ENCODE measurements at places on chromosomes 5 and 9. TPM values are rescaled to one million over a fixed set of nuclear protein-coding genes. Genes with fewer than 3 reads are reported as not detected.
A peak's percentile ranks its signal among the peaks of the same experiment; 100 is the strongest.

DNA sequence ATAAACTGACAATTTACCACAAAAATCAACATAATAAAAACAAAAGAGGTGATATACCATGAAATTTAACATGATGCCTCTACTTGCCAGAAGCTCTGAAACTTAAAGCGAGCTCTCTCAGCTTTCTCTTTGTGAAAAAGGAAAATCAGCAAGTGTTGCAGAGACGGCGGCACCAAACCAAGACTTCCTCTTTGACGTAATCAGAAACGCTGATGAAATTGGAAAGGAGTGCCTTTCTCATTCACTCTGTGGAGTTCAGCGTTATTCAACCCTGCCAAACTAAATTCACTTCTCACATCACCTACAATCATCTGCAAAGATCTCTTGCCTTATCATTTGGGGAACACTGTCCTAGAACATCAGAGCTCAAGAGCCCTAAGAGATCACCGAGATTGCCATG lies 32.2 kb downstream of the ANXA6 start:
- H3K36me3 ChIP-seq: peaks cover 46% of the 10 kb centered on the region
- no peaks in the 10 kb centered on the region for H3K27me3 ChIP-seq
- no peak overlapping the region for H3K4me3 ChIP-seq
- peak overlapping the region; percentile 56 for H3K27ac ChIP-seq

DNA sequence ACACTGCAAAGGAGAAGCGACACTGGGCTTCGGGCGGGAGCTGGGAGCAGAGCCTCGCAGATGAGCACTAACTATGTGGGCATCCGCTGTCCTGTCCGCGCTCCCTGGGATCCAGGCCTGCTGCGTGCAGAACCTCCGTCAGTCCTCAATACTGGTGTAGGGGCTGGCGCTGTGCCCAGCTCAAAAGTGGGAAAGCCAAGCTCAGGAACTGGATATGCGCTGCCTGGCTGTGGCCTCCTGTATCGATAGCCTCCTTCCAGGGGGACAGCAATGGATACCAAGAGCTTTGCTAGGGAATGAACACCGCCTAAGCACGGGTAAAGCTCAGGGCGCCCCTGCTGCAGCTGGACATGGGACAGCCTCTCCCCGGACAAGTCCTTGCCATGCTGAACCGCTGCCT lies 270.4 kb downstream of the NSG2 start:
- H3K36me3 ChIP-seq: no peaks in the 10 kb centered on the region
- peaks cover 52% of the 10 kb centered on the region for H3K27me3 ChIP-seq
- no peak overlapping the region for H3K4me3 ChIP-seq
- no peaks in the 10 kb centered on the region for H3K4me1 ChIP-seq
- no peak for DNase-seq
- no peak overlapping the region for H3K27ac ChIP-seq

- H3K36me3 ChIP-seq: no peaks in the 10 kb centered on the region
- no peak for DNase-seq
- no peaks in the 10 kb centered on the region for H3K4me1 ChIP-seq
Observed at GRCh38 chr5:125198270-125198974, 452.0 kb upstream of the ZNF608 start.

DNA sequence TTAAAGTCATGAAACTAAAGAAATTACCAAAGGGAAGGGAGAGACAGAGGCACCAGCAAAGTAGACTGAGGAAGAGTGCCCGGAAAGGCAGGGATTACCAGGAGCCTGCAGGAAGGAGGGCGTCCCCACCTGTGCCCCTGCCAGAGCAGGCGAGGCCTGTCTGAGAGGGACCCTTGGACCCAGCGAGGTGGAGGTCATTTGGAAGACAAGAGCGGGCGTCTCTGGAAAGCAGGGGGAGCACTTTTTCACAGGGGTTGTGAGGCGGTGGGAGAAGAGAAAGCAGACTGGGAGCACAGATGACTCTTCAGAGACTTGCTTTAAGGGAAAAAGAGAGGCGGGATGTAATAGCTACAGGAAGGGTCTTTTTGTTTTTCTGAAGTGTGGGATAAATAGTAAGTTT lies 27.5 kb upstream of the SLC2A8 start:
- no peak overlapping the region for H3K4me3 ChIP-seq
- peaks cover 48% of the 10 kb centered on the region for H3K27me3 ChIP-seq
- H3K36me3 ChIP-seq: no peaks in the 10 kb centered on the region
- no peaks in the 10 kb centered on the region for H3K4me1 ChIP-seq

Gene SPINK7
- total RNA-seq: not detected

Gene RBM18
- total RNA-seq: 17.8 TPM

- no peak for DNase-seq
- H3K27ac ChIP-seq: no peak overlapping the region
- no peaks in the 10 kb centered on the region for H3K4me1 ChIP-seq
Observed at GRCh38 chr5:159819591-159820411, 96.5 kb upstream of the ADRA1B start.

DNA sequence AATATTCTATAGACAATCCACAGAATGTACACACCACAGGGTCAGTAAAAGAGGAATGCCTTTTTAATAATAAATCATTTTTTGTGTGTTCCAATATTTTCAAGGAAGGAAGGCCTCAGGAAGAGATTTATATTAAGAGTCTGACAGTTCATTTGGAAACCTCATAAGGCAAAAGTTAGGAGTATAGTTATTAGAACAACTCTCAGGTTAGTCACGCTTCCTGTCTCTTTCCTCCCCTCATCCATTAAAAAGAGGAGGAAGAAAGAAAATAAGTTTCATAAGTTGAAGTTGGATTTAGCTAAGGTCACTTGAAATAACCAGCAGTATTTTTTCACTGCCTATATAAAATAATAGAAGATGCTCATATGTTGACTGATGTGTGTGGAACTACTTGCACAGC lies 863.2 kb downstream of the PTPRD start:
- H3K36me3 ChIP-seq: no peaks in the 10 kb centered on the region
- no peak for DNase-seq
- no peak overlapping the region for H3K27ac ChIP-seq

Gene PRR16
- total RNA-seq: not detected

Gene ZNF883
- 0.73 TPM for total RNA-seq

- no peak for DNase-seq
- H3K4me1 ChIP-seq: no peaks in the 10 kb centered on the region
- H3K4me3 ChIP-seq: no peak overlapping the region
- H3K36me3 ChIP-seq: no peaks in the 10 kb centered on the region
Observed at GRCh38 chr9:81598123-81598497, 91.2 kb downstream of the TLE1 start.

Gene LHX6
- total RNA-seq: not detected

DNA sequence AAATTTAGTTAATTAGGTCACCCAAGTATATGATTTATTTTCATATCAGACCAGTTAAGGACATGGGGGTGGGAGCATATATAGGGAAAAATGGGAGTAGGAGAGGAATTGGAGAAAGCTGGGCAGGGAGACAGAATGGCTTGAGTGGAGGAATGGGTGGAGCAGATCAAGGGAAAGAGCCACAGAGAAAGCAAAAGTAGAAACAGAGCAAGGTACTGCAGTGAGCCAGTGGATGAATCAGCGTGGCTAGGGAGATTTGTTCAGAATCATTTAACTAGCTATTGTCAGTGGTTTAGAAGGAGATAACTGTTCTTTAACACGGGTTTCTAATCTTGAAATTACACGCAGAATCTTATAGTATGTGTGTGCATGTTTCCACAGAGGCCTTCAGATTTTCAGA lies 37.4 kb downstream of the SNX24 start:
- no peak overlapping the region for H3K4me3 ChIP-seq
- no peak overlapping the region for H3K27ac ChIP-seq
- DNase-seq: no peak
- H3K27me3 ChIP-seq: no peaks in the 10 kb centered on the region
- H3K36me3 ChIP-seq: no peaks in the 10 kb centered on the region

DNA sequence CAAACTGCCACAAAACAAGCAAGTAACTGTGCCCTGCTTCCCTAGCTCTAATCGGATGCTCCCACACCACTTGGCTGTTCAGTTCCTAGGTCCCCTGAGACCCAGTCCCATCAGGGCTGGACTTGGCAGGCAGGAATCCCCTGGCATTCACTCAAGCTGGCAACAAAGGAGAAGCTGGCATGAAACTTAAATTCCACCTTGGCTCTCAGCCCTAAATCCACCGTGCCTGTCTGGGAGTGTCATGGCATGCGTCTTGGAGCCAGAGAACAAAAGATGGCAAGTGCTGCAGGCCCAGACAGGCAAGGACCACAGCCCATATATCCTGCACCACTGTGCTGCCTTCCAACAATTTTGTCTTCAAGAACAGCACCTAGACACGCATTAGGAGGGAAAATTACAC lies 38.2 kb downstream of the ETF1 start:
- no peak for DNase-seq
- no peak overlapping the region for H3K4me3 ChIP-seq
- H3K27ac ChIP-seq: no peak overlapping the region
- no peaks in the 10 kb centered on the region for H3K27me3 ChIP-seq

Gene DRD1
- not detected for total RNA-seq

Gene IL7R
- 924 TPM for total RNA-seq

- H3K36me3 ChIP-seq: no peaks in the 10 kb centered on the region
- no peak overlapping the region for H3K4me3 ChIP-seq
- H3K27ac ChIP-seq: no peak overlapping the region
- no peak for DNase-seq
Observed at GRCh38 chr9:35771534-35771933, 17.5 kb upstream of the MSMP start.

- H3K36me3 ChIP-seq: no peaks in the 10 kb centered on the region
- DNase-seq: no peak
- H3K27ac ChIP-seq: no peak overlapping the region
- H3K4me3 ChIP-seq: no peak overlapping the region
- H3K27me3 ChIP-seq: peaks cover 11% of the 10 kb centered on the region
Observed at GRCh38 chr5:179373961-179374505, 28.8 kb upstream of the ADAMTS2 start.

Gene SPATA6L
- 1.2 TPM for total RNA-seq

Gene RIMOC1
- total RNA-seq: 15.0 TPM

Gene CEP72
- total RNA-seq: 15.7 TPM

- no peak for DNase-seq
- H3K4me1 ChIP-seq: no peaks in the 10 kb centered on the region
- H3K27ac ChIP-seq: no peak overlapping the region
- H3K27me3 ChIP-seq: peaks cover 2% of the 10 kb centered on the region
Observed at GRCh38 chr9:121318631-121319382, 50.8 kb downstream of the GSN start.

DNA sequence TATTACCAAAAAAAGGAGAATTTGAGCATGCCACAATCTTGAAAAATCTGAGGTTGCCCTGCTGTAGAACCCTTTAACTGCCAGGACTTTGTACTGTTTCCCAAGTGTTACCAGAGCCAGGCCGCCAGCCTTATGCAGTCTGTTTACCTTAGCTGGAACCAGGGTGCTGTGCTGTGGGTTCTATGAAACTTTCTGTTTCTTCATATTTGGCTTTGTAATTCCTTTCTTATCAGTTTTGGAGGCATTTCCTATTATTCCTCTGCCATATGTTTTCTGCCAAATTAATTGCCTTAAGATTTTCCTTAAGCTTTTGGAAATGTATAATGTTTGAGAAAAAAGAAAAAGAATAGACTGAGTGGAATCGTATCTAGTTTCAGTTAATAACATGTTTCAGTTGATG lies 2.1 kb downstream of the S1PR3 start:
- peaks cover 22% of the 10 kb centered on the region for H3K4me1 ChIP-seq
- H3K36me3 ChIP-seq: no peaks in the 10 kb centered on the region
- no peak for DNase-seq
- no peak overlapping the region for H3K4me3 ChIP-seq

Gene PCDHB9
- total RNA-seq: not detected

DNA sequence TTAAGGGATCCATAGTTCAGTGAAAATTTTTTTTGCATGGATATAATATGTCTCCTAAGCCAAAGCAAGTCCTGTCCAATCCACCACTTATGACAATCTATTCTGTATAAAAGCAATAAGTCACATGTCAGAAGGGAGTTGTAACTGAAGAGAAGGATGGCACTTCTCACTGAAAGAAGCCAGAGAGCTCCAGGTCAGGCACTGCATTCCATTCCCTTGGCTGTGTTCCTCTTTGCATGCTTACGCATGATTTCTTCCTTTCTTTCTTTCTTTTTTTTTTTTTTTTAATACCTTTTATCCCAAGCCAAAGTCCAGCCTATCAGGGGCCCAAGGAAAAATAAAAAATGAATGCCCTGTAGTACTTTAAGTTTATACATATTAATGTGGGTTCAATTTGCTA lies 39.8 kb downstream of the MAMDC2 start:
- H3K4me3 ChIP-seq: no peak overlapping the region
- H3K4me1 ChIP-seq: no peaks in the 10 kb centered on the region
- DNase-seq: no peak

Gene NUTM2G
- not detected for total RNA-seq

DNA sequence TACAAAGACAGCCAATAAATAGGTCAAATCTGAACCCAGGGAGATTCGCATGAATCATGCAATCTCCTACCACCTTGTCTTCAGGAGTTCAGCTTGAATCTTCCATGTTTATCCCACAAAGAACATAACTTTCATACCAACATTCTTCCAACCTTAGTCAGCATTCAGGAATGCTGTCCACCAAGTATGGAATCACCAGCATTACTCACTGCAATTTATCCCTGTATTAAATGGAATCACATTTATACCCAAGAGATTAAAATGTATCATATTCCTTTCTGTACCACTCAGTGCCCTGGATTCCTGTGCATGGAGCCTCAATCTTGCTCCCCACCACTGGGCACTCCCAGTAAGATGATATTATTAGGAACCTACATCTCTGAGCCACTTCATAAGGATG lies 162.6 kb downstream of the GLIS3 start:
- no peaks in the 10 kb centered on the region for H3K36me3 ChIP-seq
- no peaks in the 10 kb centered on the region for H3K4me1 ChIP-seq
- H3K27me3 ChIP-seq: peaks cover 2% of the 10 kb centered on the region
- DNase-seq: no peak
- no peak overlapping the region for H3K27ac ChIP-seq

Gene NUTM2F
- total RNA-seq: not detected
